ENCODE measurements at places on chromosomes 7 and 10.

DNA sequence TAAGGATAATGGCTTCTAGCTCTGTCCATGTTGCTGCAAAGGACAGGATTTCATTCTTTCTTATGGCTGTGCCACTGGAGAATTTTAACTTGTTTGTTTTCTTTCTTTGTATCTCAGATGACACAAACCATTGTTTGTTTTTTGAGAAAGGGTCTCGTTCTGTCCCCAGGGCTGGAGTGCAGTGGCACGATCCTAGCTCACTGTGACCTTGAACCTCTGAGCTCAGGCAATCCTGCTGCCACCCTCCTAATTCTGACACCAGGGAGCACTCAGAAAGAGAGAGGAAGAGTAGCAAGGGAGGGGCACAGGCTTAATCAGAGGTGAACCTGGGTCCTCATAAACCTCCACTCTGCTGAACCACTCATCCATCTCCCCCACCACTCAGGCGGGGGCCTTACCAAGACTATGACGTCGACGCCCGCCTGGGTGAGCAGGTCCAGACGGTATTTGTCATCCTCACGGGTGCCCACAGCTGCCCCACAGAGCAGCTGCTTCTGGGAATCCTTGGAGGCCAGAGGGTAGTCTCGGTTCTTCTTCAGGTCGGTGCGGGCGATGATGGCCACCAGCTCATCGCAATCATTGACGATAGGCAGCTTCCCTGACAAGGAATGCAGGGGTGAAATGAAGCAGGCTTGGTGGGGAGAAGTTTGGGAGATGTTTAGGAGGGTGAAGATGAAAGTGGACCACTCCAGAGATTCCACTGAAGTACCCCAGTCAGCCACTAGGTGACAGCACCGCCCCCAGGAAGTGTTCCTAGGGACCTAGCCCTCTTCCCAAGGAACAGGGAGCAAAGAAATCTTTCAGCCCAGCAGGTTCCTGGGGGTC is 11.6 kb downstream of the IMPDH1 start:
- no peak for DNase-seq

DNA sequence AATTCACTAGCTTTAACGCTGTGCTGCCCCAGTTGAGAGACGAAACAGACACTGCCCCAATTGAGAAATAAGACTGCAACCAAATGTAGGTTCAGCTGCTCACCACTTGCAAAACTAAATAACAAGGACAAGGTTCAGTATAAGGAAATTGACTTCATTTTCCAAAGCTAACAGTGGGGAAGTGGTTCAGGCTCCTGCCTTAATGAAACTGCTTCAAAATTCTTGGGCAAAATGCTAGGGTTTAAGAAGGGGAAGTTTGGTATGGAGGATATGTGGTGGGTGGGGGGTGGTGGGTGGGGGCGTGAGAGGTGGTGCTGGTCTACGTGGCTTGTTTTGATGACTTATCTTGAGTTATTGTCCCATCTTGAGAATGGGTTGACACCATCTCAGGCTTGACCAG is 21.8 kb downstream of the MRPL32 start:
- DNase-seq = no peak

DNA sequence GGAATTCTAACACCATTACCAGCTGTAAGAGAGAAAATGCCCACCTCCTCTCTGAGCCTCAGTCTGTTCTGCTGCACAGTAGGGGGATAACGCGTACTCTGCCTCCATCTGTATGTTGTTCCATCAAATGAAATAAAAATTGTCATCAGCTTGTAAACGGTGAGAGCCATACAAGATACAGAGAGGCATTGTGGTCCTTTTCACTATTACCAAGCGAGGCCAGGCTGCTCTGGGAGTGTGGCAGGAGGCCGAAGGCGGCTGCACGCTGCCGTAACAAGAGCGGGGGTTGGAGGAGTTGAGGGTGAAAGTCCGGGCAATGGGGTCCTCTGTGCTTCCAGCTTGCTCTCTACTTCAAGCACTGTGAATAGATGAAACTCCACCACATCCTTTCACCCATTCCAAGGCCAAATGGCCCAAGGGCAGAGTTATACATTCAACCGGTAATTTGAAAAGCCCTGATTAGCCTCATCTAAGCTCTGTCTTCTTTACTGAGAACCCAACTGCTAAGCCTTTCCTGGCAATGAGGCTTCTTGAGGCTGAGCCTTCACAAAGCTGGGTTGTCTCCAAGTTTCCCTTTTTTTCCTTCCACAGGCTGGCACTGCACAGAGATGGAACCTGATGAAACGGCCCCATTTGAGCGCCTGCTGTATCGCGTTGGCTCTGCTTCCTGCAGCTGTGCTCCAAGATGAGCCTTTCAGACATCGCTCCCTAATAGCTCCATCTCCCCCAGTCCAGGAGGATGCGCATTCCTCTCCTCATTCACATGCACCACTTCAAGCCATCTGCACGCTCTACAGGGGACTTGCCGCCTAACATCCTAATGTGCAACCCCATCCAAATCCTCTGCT is 47.2 kb downstream of the PYROXD2 start:
- no peak for DNase-seq

DNA sequence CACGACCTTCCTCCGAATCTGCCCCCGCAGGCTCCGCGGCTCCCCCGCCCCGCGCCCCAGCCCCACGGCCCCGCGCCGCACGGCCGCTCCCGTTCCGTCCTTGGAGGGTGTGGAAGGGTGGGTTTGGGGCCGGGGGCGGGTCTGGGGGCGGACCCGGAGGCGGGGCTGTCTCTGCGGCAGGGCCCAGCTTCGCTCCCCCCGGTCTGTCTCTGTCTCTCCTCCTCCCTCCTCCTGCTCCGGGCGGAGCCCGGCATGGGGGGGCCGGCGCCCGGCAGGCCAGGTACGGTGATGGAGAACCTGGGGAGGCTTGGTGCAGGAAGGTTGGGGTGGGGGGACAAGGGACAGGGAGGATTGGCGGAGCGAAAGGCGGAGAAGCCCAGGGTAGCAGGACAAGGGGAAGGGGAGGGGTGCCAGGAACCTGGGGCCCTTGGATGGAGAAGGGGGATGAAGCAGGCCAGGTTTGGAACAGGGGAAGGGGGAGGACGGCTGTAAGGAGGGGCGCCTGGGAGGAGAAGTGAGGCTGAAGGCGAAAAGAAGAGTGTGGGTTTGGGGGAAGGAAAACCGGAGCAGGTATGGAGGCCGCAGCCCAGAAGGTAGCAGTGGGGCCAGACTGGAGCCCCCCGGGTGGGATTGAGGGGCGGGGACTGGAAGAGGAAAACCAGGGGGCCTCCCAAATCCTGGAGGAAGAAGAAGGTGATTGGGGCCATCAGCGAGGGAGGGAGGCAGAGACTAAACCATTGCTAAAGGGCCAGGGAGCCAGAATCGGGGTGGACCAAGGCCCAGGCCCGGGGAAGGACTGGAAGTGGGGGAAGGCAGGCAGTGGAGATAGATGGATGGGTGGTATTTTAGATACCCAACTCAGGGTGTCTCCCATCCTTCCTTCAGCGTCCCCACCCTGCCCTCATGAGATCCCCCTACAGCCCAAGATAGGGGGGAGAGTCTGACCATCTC is at the start of gene NYAP1:
NYAP1 (plus strand) TSS at position 206 of the 951 bp plus-strand sequence. CDS start 1,385 bp downstream, outside the sequence.
- no peak for DNase-seq

- DNase-seq = no peak
Observed at GRCh38 chr10:25492040-25492439, 317.2 kb downstream of the GPR158 start.

DNA sequence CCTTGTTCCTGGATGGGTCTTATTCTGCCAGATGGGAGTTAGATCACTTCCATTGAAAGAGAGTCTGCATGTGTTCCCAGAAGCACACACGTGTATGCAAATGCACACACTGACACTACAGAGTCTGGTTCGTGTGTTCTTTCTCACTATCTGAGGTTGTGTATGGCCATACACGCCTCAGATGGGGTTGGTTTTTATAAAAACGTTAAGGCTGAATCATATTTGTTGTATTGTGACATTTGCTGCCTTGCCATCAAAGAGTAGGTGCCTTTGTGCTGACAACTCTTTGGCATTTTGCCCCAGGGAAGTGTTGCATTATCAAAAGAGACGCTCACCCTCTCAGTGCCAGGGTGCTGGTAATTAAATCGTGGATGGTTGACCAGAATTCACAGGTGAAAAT is 37.7 kb upstream of the HDAC9 start:
- DNase-seq = no peak

- no peak for DNase-seq
Observed at GRCh38 chr7:130606161-130606560, 62.4 kb downstream of the COPG2 start.

- DNase-seq = no peak
Observed at GRCh38 chr7:44141221-44141850, at the start of gene MYL7. TSS of gene MYL7 (minus strand) at chr7:44141332. CDS start at chr7:44141305, 27 bp downstream.

GRCh38 chr10:128121750-128122412 is 4.3 kb downstream of the MKI67 start:
- DNase-seq = no peak

- DNase-seq = no peak
Observed at GRCh38 chr10:21675157-21675796, 141.2 kb downstream of the MLLT10 start.

DNA sequence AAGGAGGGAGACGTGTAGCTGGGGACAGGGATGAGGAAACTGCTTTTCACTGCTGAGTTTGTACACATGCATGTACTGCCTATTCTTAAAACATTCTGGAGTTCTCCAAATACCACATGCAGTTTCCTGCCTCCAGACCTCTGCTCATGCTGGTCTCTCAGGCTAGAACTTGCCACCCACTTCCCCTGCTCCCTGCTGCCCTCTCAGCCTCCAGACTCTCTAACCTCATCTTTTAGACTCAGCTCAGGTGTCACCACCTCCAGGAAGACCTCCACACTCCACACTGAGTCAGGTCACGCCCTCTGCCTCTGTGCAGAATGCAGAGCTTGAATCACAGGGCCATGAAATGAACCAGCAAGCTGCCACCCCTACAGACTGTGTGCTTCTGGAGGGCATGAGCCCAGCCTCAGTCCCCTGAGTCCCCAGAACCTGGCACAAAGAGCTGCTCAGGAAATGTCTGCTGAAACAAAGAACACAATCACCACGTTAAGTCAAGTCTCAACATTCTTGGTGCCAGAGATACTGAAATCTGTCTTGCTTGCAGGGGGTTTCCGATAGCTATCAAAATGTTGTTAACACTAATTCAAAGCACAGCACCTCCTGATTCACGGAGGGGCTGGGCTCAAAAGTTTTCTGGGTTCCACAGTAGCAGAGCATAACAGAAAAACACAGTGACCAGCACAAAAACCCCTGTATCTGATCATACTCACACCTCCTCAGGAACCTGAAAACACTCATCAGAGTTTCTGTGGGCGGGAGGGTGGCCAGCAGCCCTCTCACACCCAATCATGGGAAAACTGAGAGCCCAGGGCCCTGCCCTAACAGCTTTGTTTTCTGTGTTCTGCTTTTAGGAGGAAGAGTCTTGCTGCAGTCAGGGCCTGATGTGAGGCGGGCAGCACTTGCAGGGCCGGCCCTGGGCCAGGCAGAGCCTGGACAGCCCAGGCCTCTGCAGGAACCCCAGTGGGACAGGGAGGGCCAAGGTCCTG is 21.1 kb downstream of the FAM53B start:
- DNase-seq = no peak

DNA sequence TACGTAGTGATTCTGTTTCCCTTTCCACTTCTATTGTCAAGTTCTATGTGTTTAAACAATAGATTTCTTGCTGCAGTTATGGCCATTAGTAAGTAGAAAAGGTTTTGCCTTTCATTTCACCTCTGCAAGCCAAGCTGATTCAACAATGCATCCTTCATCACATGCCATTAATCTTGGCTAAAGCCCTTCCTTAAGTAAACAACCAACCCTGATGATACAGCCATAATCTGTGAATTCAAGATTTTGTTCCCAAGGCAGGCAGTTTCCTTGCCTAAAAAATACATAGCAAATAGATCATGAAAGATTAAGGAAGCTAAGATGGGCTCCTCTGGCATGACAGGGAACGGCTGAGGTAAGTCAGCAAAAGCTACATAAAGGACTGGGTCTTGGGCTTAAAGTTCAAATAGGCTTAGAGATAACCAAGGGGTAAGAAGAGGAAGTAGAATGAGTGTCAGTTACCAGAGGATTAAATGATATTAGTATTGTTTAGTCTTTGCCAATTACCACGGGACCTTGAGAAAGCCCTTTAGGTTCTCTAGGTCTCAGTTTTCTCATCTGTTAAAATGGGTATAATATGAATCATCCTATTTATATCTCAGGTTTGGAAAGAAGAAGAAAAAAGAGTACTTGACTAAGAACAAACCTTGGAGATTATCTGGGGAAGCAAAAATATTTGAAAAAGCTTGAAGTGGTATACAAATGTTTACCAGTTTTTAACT is 35.9 kb upstream of the ANK3 start:
- no peak for DNase-seq

- no peak for DNase-seq
Observed at GRCh38 chr10:91545838-91546237, 87.0 kb downstream of the PPP1R3C start.

GRCh38 chr7:11403781-11404180 is 428.2 kb downstream of the THSD7A start:
- DNase-seq = no peak

- DNase-seq = no peak
Observed at GRCh38 chr7:40586197-40586596, 451.4 kb downstream of the SUGCT start.

DNA sequence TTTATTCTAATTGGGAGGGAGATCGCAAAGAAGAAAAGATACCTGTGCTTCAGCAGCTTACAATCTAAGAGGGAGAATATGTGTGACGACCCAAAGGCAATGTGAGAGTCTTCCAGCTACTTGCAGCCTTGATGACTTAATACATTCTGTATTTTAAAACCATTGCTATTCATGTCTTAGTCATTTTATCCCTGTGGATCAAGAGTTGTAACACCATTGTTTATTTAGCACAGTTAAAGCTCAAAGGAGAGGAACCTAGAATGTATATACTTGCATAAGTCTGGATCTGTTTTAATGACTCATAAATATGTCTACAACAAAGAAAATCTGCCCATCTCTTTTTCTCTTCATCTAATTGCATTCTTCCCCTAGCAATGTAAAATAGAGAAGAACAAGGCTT is 117.9 kb upstream of the DLX6 start:
- DNase-seq = no peak

GRCh38 chr10:22657566-22658225 is 56.7 kb downstream of the PIP4K2A start:
- no peak for DNase-seq

DNA sequence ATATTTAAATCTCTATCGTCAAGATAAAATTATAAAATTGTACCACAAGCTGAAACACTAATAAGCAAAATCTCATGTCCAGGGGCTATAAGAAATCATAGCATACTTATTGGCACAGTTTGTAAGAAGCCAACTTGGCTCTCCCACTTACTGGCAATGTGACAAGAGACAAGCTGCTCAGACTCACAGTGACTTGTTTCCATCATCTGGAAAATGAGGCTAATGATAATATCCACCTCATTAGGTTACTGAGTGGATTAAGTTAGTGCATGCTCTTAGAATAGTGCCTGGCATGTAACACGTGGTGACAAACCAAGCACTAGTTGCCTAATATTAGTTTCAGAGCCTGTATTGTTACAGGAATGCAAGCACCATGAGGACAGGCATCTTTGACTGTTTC is 234.4 kb downstream of the GLI3 start:
- no peak for DNase-seq

DNA sequence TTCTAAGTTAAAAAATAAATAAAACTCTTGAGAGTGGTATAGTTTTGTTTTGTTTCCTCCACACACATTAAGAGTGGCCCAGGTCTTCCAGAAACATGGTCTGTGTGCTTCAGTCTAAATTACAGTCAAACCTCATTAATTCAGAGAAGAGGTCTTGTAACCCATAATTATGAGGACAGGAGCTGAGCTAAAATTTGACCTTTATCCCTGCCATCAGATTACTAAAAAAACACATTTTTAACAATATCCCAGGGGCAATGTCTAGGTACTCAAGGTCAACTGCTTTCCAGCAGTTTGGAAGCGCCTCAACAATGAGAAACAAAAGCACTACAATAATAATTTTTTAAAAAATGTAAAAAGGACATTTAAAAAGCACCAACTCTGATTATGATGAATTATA is 184.1 kb upstream of the PFKP start:
- no peak for DNase-seq

Measured in activated CD8-positive, alpha-beta memory T cell treated with anti-CD3 and anti-CD28 coated beads for 4 hours (primary cell).